NCI-H1105 treated with DMSO at 0.1 percent for 48 hours (cell line): ENCODE measurements at places on chromosomes 12 and 14.

DNA sequence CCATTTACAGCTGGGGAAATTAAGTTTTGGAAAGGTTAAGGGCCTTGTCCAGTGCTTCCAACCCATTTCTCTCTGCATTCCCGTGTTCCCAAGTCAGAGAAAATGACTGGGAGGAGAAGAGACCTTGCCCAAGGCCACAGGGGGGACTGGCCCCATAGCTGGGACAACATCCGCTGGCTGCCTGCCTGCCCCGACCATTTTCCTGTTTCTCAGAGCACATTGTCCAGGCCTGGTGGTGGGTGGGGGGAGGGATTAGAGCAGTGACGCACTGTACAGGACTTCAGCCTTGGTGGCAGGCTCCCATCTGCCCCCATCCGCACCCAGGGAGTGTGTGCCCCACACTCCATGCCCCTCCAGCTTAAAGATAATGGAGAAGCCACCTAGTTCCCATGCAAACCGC is 27.7 kb downstream of the DIO3 start:
- DNase-seq: no peak

DNA sequence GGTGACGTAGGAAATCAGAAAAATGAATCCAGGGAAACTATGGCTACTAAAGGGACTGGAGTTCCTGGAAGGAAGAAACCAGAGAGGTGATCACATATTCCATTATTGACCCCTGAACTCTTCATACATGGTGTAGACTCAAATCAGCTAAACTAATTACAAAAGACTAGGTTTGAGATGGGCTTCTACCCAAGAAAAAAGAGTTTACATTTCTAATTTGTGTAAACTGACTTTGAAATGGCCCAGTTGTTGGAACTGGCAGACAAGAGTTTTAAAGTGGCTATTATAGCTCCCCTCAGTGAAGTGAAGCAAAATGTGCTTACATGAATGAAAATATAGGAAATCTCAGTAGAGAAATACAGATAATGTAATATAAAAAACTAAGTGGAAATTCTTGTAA is 1619.4 kb upstream of the SEL1L start:
- no peak for DNase-seq

DNA sequence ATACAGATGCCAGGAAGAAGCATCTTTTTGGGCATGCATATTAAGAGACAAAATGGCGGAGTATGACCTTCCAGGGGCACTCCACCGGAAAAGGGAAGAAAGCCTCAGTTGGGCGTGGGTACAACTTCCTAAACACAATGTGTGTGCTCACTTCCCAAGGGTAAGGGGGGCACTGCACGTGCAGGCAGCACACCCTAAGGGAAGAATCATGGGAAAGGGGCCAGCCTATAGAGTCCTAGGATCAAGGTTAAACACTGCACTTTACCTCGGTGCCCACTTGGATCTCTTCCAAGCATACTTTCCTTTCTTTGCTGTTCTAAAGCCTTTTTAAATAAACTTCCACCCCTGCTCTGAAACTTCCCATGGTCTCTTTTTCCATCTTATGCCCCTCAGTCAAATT is 14.8 kb downstream of the OR6J1 start:
- no peak for DNase-seq

- no peak for DNase-seq
These were observed 297.5 kb upstream of the PRKD1 start for GRCh38 chr14:30225176-30225575.

DNA sequence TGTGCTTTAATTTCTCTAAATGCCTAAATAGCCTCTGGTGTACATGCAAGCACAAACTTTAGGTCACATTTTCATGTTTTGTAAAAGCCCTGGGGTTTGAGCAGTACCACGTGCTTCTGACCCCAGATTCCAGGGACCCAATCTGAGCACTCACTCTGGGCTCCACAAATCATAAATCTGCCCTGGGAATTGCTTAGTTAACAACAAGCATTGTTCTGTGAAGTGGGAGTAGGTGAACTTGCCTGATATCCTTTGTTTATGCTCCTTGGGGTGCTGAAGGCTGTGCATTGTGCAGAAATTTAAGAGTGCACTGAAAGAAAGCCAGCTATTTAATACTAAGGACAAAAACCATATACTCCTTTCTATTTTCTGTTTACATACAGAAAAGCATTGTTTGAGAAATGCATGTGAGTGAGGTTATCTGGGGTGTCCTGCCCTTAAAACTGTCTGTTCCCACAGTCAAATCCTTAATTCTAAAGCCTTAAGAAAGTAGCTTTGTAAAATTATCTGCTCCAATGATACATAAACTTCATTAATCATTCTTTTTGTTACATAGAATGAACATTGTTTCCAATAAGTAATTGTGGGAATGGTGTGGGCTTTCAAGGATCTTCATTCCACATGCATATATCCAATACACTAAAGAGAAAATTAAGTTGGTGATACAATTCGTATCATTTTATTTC is 258.6 kb upstream of the NPAS3 start:
- no peak for DNase-seq

- DNase-seq: no peak
These were observed 24.8 kb downstream of the KLC1 start for GRCh38 chr14:103653805-103654204.

GRCh38 chr12:75489187-75489586 is 8.6 kb downstream of the GLIPR1 start:
- DNase-seq: no peak

GRCh38 chr14:96267916-96268315 is 11.9 kb downstream of the BDKRB1 start:
- no peak for DNase-seq

- DNase-seq: no peak
These were observed 255.0 kb downstream of the AKAP6 start for GRCh38 chr14:32584079-32584478.

GRCh38 chr14:92524602-92525185 is 11.1 kb downstream of the RIN3 start:
- DNase-seq: no peak

DNA sequence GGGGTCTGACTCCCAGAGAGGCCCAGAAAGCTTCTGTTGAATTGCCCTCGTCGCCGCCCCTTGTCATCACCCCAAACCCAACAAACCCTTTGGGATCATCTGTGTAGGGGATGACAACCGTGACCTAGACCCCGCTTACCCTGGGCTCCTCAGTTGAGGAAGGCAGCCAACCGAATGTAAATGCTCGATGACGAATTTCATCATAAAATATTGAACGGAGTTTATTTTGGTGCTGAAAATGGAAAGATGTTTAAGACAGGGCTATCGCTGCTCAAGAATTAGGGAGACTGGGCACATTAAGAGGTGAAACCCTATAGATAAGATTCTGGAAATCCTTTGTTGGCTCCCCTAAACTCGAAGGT is 512 bp downstream of the ACTR10 start:
- DNase-seq: peak; percentile 20

- peak; percentile 94 for DNase-seq
These were observed 90.7 kb downstream of the SINHCAF start for GRCh38 chr12:31234955-31235867.

DNA sequence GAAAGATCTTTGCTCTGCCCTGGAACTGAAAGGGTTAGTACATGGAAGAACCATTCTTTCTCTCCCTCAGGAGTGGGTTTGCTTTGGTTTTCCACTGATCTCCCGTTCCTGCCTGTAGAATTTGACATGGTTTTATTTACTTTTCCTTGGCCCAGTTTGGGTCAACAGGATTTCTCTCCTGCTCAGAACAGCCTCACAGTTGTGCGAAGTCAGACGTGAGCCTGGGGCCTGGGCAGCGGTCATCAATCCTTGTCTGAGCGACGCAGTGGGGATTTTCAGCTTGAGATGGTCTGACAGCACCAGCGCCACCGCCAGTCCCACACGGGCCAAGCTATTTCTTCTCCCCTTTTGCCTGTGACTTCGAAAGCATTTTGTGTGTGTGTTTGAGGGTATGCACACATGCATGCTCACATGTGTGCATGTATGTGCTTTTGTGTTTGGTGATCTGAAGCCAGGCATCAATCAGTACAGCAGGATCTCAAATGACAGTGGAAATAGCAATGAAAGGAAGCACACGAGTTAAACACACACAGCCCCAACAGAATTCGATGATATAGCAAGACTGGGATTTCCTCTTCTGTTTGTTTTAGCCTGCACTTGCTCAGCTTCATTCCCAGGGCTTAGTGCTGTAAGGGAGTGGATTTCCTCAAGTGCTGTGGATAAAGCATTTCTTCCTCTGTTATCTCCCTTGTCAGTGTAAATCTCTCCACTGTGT is 58.3 kb downstream of the SMOC1 start:
- no peak for DNase-seq

- no peak for DNase-seq
These were observed 1.4 kb downstream of the LBHD2 start for GRCh38 chr14:103085106-103086091.

DNA sequence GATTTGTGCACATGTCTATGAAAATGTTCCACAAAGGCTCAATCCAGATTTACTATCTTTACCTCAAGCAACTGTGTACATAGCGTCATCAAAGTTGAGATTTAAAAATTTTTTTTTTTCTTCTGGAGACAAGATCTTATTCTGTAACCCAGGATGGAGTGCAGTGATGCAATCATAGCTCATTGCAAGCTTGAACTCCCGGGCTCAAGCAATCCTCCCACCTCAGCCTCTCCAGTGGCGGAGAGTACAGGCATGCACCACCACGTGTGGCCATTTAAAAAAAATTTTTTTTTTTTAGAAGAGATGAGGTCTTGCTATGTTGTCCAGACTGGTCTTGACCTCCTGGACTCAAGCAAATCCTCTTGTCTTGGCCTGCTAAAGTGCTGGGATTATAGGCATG is 2.3 kb downstream of the COCH start:
- no peak for DNase-seq

GRCh38 chr12:116126610-116127009 is 150.9 kb downstream of the MED13L start:
- DNase-seq: no peak

GRCh38 chr14:34642595-34642994 is 12.6 kb upstream of the SNX6 start:
- no peak for DNase-seq

DNA sequence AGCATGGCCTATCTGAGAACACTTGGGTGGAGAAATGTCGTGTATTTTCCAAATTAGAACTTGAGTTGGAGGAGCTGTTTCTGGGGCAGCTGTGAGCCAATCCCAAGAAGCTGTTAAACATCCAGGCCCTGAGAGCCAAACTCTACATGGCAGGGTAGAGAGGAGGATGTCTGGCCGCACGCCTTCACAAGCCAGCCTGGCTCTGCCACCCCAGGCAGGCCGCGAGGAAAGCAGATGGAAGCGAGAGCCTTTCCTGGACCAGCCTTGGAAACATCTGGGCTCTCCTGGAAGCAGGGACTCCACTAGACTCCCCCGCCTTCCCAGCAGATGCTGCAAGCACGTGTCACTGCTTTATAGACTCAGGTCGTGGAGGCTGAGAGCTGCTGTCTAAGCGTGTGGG is 312.8 kb upstream of the FKBP4 start:
- no peak for DNase-seq
